ENCODE measurements at places on chromosomes 2 and 18. TPM values are rescaled to one million over a fixed set of nuclear protein-coding genes. Genes with fewer than 3 reads are reported as not detected.

The CYP27A1 gene
- total RNA-seq = 4.7 TPM

The CFC1B gene
- not detected for total RNA-seq

The RAB17 gene
- 0.68 TPM for total RNA-seq

The CFAP221 gene
- 0.45 TPM for total RNA-seq
